Hematopoietic multipotent progenitor cell treated with erythropoietin and hydrocortisone succinate and interleukin-3 and kit ligand, for 4 days (in vitro differentiated cells): ENCODE measurements at places on chromosomes 11 and 22.
A peak's percentile ranks its signal among the peaks of the same experiment; 100 is the strongest.

- no peak for DNase-seq
Measured at GRCh38 chr11:113134626-113135025, 173.4 kb downstream of the NCAM1 start.

GRCh38 chr11:27200779-27201453, 160.3 kb downstream of the BBOX1 start:
- no peak for DNase-seq

DNA sequence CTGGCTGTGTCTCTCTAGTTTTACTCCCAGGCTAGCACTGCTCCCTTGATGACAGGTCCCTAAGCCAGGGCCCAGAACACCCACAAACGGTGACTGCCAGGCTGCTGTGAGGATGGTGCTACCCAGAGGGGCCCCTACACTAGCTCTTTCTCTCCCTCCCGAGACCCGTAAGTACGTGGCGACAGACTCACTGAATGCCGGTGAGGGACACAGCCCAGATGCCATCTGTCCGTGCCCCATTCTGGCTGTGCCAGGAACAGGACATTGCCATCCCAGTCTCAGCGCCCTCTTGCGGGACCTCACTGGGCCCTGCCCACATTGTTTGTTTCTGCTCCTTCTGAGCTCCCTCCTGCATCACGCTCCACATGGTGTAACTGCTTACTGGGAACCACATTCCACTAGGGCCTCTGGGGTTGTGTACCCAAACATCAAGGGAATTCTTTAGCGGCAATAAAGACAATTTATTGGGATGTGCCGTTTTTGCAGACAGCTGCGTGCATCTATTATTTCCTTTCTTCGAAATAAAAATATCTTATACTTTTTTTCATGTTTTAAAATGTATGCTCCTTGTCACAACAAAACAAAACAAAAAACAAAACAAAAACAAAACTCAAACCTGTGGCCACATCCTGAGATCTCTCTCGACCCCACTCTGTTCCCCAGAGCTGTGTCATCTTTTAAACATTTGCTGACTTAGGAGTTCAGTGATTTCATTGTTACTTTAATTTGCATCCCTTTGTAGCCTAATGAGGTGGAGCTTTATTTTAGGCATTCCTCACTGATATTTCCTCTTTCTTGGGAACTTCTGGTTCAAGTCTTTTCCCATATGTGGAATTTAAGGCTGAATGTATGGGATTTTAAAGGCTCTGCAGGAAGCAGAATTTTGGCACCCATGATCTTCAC, 4.4 kb upstream of the TPCN2 start:
- peak; percentile 75 for DNase-seq

DNA sequence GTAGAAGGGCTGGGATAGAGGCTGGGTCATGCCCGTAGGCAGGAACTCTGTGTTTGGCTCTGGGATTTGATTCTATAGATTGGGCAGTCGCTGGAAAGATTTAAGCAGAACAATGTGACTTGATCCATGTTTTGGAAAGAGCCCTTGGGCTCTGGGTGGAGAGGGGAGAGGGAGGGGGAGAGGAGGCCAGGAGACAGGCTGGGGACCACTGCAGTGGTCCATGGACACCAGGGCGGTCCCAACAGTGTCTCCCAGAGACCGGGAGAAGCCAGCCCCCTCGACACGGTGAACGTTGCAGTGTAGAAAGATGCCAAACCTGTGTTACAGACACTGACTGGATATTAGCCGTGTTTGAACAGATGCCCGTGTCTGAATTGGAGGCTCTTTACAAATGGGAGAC, 19.5 kb downstream of the PVALB start:
- DNase-seq = no peak

DNA sequence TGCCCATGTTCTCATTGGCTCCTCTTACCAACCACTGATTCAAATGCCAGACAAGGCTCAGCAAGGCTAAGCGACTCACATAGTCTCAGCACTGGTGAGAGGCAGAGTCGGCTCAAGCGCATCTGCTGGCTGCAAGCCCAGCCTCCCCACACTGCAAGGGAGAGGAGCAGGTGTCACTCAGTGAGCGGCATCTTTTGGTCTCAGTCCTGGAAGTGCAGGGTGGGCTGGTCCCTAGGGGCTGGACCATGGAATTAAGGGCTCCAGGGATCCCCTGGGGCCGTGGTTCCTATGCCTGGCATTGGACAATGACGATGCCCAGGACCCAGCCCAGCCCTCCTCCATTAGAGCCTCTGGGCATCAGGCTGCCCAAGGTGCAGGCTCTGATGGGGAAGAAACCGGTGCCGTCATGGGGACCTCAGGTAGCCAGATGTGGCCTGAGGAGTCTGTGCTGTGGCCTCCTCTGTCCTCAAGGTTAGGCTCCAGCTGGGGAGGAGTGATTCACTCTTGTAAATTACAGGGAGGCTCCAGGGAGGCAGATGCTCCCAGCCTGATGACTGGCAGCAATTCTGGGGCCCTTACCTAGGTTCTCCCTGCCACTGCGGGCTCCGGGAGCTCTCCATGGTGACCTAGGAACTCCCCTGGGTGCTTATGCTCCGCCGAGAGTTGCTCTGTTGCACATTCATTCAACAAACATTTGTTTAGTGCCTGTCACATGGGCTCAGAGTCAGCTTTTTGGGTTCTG, 28.0 kb downstream of the FADS2 start:
- peak; percentile 36 for DNase-seq

DNA sequence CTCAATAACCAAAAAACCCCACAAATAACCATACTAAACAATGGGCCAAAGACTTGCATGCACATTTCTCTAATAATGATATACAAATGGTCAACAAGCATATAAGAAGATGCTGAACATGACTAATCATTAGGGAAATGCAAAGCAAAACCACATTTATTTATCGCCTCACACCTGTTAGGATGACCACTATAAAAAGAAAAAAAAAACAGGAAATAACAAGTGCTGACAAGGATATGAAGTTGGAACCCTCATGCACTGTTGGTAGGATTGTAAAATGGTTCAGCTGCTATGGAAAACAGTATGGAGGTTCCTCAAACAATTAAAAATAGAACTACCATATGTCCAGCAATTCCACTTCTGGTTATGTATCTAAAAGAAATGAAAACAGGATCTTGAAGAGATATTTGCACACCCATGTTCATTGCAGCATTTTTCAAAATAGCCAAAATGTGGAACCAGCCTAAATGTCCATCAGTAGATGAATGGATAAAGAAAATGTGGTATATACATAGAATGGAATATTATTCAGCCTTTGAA, 66.2 kb downstream of the AMBRA1 start:
- peak; percentile 39 for DNase-seq

- no peak for DNase-seq
Measured at GRCh38 chr22:30214703-30215407, 31.7 kb downstream of the LIF start.

GRCh38 chr11:74462631-74463030, 4.7 kb downstream of the KCNE3 start:
- peak; percentile 44 for DNase-seq
